Naive thymus-derived CD4-positive, alpha-beta T cell (primary cell): ENCODE measurements at places on chromosomes 13 and 19. TPM values are rescaled to one million over a fixed set of nuclear protein-coding genes. Genes with fewer than 3 reads are reported as not detected.

DNA sequence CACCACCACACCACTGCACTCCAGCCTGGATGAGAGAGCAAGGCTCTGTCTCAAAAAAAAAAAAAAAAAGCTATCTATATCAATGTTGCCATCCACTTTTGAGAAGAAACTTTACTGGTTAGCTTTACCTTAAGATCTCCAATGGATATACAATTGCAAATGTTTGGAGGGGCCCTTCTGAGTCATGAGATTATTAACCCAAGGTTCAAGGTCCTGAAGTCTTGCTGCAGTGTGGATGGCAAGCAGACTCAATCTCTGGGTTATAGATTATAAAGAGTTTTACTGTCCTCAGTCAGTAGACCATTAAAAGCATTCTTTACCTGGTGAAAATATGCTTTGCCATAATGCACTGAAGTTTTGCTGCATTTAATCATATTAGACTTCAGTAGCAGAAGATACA, 3.7 kb upstream of the ZNF431 start:
- H3K27me3 ChIP-seq = no peaks in the 10 kb centered on the region
- H3K4me1 ChIP-seq = no peaks in the 10 kb centered on the region
- no peak for DNase-seq
- no peak overlapping the region for H3K4me3 ChIP-seq
- no peaks in the 10 kb centered on the region for H3K36me3 ChIP-seq

DNA sequence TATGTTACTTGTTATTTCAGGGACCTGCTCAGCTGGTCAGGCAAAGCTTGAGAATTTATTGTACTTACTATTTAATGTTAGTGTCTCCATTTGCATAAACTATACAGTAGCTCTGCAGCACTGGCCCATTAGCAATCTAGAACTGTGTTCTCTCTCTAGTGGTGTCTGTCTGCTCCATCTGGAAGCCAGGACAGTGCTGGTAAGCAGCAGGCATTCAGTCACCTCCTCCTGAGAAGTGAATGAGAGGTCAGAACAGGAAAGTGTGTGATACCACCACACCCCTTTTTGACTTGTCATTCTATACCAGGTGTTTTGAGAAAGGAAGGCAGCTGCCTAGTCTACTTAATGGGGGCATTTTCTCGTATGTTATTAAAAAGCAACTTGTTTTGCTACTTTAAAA, 3.9 kb downstream of the COG3 start:
- no peaks in the 10 kb centered on the region for H3K36me3 ChIP-seq
- no peak overlapping the region for H3K27ac ChIP-seq
- H3K4me3 ChIP-seq = no peak overlapping the region
- H3K4me1 ChIP-seq = peaks cover 28% of the 10 kb centered on the region
- DNase-seq = no peak

DNA sequence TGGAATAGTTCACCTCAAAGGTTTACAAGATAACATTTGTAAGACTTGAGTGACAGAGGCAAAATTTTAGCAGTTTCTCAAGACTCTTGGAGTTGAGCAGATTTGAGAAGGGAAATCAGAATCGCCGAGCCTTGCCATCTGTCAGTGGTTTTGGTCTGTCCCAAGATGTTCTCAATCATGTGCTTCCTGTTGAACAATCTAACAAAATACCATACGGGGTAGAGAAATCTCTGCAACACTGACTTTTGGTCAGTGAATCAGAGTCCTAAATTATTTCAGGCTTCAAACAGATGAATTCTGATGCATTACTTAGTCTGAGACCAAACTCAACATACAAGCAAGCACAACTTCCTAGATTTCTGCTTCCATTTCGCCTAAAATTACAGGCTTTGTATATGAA, 3.8 kb downstream of the KCTD12 start:
- no peaks in the 10 kb centered on the region for H3K27me3 ChIP-seq
- H3K27ac ChIP-seq = no peak overlapping the region
- no peak for DNase-seq
- H3K4me1 ChIP-seq = peaks cover 21% of the 10 kb centered on the region
- H3K36me3 ChIP-seq = no peaks in the 10 kb centered on the region

- H3K4me1 ChIP-seq = no peaks in the 10 kb centered on the region
- no peaks in the 10 kb centered on the region for H3K27me3 ChIP-seq
- no peak overlapping the region for H3K4me3 ChIP-seq
- H3K27ac ChIP-seq = no peak overlapping the region
- DNase-seq = no peak
Measured at GRCh38 chr13:102693250-102693649, 1.6 kb downstream of the METTL21C start.

DNA sequence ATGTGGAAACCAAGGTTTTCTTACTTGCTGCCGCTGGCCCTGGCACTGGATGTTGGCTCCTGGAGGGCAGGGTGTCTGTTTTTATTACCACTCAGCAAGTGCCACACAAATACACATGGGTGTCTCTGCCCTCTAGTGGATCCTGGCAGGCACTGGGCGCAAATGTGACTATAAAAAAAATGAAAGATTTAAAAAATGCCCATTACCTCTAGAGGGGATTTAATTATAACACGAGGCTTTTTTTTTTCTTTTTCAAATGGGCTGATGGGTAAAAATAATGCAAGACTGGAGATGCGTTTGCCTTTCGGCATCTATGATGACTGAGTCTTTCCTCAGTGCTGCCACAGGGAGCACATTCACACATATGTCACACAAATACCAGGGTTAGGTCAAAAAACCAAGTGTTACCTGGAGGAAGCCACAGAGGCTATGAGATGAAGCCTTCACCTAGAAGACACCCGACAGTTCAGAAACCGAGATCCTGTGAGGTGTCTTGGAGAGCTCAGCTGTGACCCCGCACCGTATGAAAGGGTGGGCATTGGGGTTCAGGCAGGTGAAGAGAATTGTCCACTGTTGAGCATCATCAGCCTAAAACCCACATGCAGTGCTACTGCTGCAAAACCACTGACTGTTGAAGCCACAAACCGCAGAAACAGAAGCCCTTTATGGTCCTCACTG, 25.7 kb downstream of the CHAMP1 start:
- DNase-seq = peak; percentile 50
- no peak overlapping the region for H3K27ac ChIP-seq
- H3K4me1 ChIP-seq = peaks cover 17% of the 10 kb centered on the region
- no peak overlapping the region for H3K4me3 ChIP-seq
- no peaks in the 10 kb centered on the region for H3K27me3 ChIP-seq
- no peaks in the 10 kb centered on the region for H3K36me3 ChIP-seq

- no peak overlapping the region for H3K4me3 ChIP-seq
- no peak for DNase-seq
- no peaks in the 10 kb centered on the region for H3K27me3 ChIP-seq
- no peak overlapping the region for H3K27ac ChIP-seq
Measured at GRCh38 chr13:110042253-110042950, 256.0 kb upstream of the IRS2 start.

DNA sequence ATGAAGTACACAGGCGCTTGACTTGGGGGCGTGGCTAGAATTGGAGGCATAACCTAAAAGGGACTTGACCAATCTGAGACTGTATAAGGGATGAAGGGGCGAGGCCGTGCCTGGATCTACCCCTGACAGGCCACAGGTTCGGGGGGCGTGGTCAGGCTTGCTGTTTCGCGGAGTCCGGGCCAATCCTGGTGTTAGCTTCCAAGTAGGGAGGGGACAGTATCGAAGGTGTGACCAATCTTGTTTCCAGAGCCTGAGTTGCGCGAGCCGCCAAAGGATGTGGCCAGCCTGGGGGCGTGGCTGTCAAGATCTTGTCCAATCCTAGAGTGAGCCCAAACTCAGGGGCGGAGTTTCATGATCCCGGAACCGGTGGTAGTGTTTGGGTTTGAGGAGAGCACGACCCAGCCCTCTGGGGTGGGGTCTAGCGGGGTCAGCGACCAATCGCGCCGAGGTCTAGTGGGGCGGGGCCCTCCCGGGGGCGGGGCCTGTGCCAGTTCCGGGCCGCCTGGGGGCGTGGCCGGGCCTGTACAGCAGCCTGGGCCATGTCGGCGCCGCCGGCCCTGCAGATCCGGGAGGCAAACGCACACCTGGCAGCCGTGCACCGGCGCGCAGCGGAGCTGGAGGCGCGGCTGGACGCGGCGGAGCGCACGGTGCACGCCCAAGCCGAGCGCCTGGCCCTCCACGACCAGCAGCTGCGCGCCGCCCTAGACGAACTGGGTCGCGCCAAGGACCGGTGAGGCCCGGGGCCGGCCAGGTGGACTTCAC, at the start of gene VMAC:
TSS of gene VMAC (plus strand) at position 521 of the 762 bp plus-strand sequence. CDS start at position 540, 19 bp downstream.
- H3K27ac ChIP-seq = peak within 1 kb of the TSS; percentile 93
- no peaks in the 10 kb centered on the region for H3K27me3 ChIP-seq
- peaks cover 18% of the 10 kb centered on the region for H3K4me1 ChIP-seq
- peak; percentile 100 for DNase-seq

The PLEKHJ1 gene
- total RNA-seq = 32.9 TPM

The LMTK3 gene
- 4.8 and 5.3 TPM in 2 replicates for total RNA-seq

The CYP4F2 gene
- total RNA-seq = not detected in 2 replicates

The PNMA8A gene
- total RNA-seq = not detected
